ENCODE measurements at places on chromosomes 5 and 9.

DNA sequence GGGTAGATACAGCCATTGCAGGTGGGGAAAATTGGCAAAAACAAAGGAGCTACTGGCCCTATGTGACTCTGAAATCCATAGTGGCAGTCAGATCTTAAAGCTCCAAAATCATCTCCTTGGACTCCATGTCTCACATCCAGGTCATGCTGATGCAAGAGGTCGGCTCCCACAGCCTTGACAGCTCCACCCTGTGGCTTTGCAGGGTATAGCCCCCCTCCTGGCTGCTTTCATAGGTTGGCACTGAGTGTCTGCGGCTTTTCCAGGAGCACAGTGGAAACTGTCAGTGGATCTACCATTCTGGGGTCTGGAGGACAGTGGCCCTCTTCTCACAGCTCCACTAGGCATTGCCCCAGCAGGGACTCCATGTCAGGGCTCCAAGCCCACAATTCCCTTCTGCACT is 1190.1 kb downstream of the CDH12 start:
- no peak for DNase-seq

DNA sequence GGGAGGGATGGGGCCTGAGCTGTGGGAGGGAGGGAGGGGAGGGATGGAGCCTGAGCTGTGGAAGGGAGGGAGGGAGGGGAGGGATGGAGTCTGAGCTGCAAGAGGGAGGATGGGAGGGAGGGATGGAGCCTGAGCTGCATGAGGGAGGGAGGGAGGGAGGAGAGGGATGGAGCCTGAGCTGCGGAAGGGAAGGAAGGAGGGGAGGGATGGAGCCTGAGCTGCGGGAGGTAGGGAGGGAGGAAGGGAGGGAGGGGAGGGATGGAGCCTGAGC is 124.0 kb upstream of the ERCC6L2 start:
- no peak for DNase-seq

DNA sequence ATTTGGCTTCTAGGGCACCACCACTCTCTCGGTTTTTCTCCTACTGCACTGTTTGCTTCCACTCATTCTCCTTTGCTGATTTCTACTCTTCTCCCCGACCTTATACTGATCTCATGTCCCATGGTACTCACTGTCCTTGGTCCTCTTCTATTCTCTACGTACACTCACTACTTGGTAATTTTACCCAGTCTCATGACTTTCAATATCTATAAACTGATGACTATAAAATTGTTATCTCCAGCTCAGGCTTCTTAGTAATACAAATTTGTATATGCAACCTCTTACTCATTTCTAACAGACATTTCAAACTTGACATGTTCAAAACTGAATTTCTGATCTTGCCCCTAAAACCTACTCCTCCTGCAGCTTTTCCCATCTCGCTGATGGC is 4.1 kb downstream of the RAPGEF6 start:
- DNase-seq: no peak

DNA sequence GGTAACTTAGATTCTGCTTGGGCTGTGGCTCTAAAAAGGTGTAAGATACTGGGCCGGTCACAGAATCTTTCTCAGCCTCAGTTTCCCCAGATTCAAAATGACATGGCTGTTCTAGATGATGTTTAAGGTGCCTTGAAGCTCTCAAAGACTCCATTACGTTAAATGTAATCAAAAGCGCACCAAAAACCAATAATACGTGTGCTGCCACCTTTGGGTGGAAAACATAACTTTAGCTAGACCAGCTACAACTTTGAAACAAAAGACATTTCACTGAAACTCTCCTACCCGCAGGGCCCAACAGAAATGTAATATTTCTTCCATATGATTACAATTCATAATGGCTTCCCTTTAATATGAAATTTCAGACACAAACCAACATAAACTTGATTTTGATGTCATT is 35.0 kb upstream of the PCSK5 start:
- DNase-seq: peak; percentile 15

- DNase-seq: no peak
These were observed 222.7 kb upstream of the PRR16 start for GRCh38 chr5:120241400-120241799.

All from fibroblast of skin of left quadriceps (primary cell).